Fibroblast of mammary gland (primary cell): ENCODE measurements at places on chromosomes 3 and 15.

DNA sequence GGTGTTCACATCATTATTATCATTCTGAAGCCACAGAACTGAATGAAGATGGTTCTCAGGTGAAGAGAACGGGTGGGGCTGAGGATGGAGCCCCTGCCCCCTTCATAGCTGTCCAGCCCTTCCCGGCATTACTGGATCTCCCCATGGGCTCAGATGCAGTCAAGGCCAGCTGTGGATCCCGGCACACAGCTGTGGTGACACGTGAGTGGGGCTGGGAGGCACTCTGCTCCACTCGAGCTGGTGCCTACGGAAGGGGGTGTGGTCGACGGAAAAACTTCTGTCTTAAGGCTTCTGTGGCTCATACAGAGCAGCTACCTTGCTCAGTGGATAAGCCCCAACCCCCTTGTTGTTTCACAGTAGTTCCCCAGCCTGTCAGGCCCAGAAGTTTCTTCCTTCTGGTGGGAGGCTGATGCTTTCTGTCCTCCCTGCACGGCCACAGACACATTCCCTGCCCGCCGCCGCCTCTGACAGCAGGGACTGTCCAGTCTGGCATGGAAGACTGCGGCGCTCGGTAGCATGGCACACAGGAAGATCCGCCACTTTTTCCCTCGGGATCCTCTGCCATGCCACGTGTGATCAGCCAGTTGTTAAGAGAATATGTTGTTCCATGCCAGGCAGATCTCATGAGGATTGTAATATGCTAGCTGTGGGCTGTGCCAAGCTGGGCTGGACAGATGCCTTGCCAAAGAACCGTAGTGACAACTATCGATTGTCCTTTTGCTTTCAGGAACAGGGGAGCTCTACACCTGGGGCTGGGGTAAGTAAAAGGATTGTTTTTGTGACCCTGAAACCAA is 5.8 kb downstream of the RCCD1 start:
- DNase-seq = no peak

- no peak for DNase-seq
These were observed 21.1 kb upstream of the CORO2B start for GRCh38 chr15:68557469-68558317.

- peak; percentile 62 for DNase-seq
These were observed 45.2 kb downstream of the CMC1 start for GRCh38 chr3:28286595-28286994.

- DNase-seq = no peak
These were observed 43.5 kb downstream of the ITGB5 start for GRCh38 chr3:124843506-124844177.

- DNase-seq = no peak
These were observed 42.4 kb upstream of the LCTL start for GRCh38 chr15:66608159-66608558.

DNA sequence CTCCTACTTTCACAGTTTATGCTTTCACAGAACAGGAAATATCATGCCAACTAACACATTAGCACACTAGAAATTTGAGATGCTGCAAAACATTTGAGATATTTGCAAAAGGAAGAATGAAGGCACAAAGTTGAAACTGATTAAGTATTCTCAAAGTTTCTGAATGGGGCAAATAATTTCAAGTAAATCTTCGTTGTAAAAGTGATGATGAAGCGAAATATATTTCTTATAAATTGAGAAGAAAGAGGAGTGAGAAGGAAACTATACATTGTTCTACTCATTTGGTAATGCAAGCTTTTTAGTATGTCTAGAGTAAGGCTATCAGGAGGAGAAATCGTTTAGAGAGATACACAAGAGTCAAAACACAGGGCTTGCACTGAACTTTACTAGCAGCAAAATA is 24.3 kb upstream of the LSAMP start:
- no peak for DNase-seq

DNA sequence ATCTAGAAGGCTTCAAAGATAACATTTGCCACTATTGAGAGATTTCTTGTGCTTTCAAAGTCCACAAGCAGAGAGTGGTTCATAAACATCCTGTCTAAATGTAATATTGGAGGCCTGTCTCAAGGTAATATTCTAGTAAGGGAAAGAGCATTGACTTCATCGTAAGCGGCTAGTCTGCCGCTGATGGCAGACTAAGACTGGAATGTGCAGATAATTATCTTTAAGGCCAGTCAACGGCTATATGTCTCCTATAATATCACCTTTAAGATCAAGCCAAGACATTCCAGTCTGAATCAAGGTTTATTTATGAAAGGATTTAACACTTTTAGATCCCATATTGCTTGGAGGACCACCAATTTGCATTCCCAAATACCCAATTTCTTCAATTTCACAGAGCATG is 424.2 kb upstream of the WNT5A start:
- DNase-seq = no peak

- DNase-seq = no peak
These were observed 41.6 kb downstream of the TM2D3 start for GRCh38 chr15:101610611-101611000.

DNA sequence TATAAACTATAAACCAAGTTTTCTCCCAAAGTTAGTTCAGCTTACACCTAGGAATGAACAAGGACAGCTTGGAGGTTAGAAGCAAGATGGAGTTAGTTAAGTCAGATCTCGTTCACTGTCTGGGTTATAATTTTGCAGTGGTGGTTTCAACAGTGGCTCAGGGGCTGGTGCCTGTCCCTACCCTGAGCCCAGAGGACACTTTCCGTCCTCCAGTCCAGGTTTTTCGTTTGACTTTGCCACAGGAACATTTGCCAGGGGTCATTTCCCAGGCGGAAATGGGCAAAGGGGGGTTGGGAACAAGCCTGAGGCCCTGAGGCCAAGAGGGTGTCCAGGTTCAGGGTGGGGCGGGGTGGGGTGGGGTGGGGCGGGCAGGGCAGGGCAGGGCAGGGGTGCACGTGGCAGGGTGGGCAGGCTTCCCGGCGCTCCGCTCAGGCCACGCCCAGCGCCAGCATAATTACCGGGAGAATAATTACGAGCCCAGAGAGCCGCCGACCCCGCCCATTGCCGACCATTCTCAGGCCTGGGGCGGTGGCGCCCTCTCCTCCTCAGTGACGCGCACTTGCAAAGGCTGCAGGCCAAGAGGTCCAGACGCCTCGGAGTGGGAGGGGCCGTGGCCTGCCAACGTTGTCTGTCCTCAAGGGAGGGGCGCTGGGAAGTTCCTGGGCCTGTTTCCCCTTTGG is 70.4 kb downstream of the KLF13 start:
- peak; percentile 92 for DNase-seq

DNA sequence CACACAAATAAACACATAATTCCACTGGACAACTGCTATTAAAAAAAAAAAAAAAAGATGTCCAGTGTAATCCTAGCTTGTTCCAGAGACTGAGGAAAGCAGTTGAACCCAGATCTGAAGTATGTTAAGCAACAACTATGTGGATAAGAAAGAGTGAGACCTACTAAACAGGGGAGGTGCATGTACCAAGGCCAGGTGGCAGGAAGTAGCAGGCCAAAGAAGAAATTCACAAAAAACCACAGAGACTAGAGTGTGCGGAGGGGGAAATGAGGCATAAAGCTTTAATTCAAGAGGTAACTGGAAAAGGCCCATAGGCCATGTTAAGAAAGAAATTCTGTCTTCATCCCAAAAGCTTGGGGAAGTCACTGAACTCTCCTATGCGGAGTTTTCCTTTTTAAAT is 490.0 kb downstream of the NAALADL2 start:
- no peak for DNase-seq

DNA sequence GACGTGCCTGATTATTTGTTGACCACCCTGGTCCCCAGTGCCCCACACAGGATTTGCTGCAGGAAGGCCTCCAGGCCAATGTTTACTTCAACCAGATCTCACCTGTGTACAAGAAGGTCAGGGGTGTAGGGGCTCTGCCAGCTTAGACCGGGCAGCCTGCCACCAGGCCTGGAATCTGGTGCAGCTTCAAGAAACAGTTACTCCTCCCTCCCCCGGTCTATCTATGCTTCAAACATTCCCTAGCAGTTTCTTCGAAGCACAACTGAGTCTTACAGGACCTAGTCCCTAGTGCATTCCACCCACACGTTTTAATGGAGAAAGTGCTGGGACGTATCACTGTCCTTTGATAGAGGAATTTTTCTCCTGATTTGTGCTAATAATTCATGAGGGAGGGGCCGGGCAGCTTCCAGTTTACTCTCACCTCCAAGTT is 8.0 kb downstream of the SH3BP5 start:
- DNase-seq = peak; percentile 63

- no peak for DNase-seq
These were observed 1.9 kb downstream of the IVD start for GRCh38 chr15:40407330-40407990.

DNA sequence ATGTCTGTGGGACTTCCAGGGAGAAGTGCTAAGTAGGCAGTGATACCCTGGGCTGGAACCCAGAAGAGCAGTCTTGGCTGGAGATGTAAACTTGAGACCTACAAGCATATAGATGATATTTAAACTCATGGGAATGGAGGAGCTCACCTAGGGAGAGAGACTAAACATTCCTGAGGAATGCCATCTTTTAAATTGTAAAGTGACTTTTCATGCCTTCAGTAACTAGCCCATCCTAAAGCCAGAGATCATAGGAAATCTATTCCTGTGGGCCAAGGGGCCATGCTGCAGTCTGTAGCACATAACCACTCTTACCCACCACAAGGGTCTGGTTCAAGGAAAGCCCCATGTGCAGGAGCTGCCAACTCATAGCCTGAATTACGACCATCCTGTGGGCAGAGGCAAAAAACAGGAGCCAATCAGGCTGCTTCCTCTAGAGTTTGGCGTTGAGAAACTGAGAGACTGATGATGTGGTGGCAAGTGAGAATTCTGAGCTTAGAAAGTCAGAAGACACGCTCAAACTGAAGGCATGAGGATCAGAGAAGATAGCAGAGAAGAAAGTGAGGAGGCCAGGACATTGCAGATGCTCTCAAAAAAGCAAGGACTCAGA is 37.5 kb downstream of the CTDSPL start:
- DNase-seq = no peak

- no peak for DNase-seq
These were observed 66.4 kb upstream of the RPL35A start for GRCh38 chr3:197883541-197883940.

- no peak for DNase-seq
These were observed 247.7 kb upstream of the GADL1 start for GRCh38 chr3:31142139-31142538.

DNA sequence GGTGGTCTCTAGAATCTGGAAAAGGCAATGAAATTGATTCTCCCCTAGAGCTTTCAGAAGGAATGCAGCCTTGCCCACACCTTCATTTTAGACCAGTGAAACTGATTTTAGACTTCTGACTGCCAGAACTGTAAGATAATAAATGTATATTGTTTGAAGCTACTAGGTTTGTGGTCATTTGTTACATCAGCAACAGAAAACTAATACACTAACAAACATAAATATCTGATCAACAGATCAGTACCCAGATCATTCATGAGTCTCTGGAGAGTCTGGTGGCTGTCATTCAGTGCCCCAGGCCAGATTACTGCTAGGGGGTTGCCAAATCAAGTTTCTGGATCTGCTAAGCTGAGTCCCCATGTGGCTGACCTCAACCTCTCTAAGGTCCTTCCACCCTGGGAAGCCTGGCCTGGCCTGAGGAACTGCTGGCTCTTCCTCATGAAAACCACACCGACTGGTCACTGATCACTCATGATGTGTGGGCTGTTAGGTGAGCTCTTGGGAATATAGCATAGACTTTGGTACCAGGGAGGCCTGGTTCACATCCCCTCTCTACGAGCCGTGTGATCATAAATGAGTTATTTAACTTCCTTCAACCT is 11.1 kb upstream of the LACTB start:
- peak; percentile 56 for DNase-seq

- peak; percentile 80 for DNase-seq
These were observed 114.0 kb downstream of the RFTN1 start for GRCh38 chr3:16399473-16399872.

DNA sequence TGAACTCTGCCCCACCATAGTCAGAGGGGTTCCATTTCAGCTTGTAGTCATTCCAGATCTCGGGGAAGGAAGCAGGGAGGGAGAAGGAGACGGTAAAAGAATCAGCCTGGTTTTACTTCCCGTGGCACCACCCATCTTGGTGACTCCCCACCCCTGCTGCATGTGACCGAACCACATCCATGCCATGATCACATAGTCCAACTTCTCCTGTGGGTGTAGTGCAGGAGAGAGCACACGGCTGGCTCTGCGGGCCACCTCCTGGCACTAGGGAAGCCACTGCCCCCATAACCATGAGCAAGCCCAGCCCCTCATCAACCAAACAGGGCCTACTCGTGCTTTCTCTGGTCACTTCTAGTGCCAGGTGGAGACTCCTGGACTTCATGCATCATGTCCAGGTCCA is 3.7 kb downstream of the CHRNA3 start:
- DNase-seq = no peak

- peak; percentile 65 for DNase-seq
These were observed 35.1 kb upstream of the EIF3J start for GRCh38 chr15:44501768-44502366.

GRCh38 chr15:40449275-40449674 is 8.5 kb downstream of the BAHD1 start:
- DNase-seq = peak; percentile 46

- peak; percentile 39 for DNase-seq
These were observed 835 bp upstream of the GMPPB start for GRCh38 chr3:49724586-49724985.

DNA sequence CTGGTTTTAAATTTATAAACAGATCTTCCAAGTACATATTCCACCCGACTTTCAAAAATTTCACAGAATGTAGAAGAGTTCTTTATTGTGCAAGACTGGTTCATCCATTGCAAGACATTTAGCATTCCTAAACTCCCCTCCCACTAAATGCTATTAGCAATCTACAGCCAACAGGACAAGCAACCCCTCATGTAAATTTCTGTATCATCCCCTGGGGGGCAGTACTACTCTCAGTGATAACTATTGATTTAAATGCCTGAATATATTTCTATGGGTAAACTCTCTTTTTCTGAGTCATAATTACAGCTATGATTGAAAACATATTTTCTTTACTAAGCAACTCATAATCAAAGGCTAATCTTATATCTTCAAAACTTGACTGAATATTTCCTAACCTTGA is 10.7 kb upstream of the SLC15A2 start:
- peak; percentile 54 for DNase-seq

GRCh38 chr3:187401856-187402255 is 33.7 kb downstream of the RTP4 start:
- peak; percentile 5 for DNase-seq

- DNase-seq = no peak
These were observed 575.8 kb upstream of the TBL1XR1 start for GRCh38 chr3:177772908-177773557.

DNA sequence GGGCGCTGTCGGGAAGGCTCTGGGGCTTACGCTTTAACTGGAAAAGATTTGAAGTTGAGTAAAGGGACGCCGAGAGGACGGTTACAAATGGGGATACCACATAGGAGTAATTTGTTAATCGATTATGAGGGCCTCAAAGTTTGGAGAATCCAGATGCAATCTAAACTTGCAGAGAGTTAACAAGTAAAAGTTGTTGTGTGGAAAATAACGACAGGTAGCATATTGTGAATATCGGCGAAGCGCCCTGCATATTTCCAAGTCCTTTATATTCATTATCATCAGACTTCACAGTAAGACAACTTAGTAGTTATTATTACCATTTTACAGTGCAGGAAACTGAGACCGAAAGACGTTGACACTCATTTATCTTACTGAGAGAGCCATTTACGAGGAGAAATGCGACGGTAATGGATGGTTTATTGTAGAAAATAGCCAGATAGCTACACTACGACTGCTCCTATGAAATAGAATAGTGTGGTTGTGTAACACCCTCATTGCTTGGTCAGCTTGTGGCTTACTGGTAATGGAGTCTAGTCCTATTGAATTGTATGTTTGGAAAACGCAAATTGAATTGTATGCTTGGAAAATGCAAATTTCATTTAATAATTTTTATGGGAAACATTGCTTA is 700 bp downstream of the MKRN2 start:
- DNase-seq = peak; percentile 56

GRCh38 chr3:155880286-155880685 is 9.8 kb downstream of the GMPS start:
- DNase-seq = no peak

GRCh38 chr15:71899674-71900073 is 89.3 kb downstream of the NR2E3 start:
- no peak for DNase-seq
